ENCODE measurements at places on chromosomes 13 and 19. TPM values are rescaled to one million over a fixed set of nuclear protein-coding genes. Genes with fewer than 3 reads are reported as not detected.

The FBXO27 gene
- total RNA-seq = 0.49 TPM

The LILRA2 gene
- total RNA-seq = not detected

- no peak overlapping the region for H3K27ac ChIP-seq
- no peak overlapping the region for H3K4me3 ChIP-seq
- DNase-seq = no peak
Observed at GRCh38 chr19:39362682-39363657, 20.7 kb downstream of the SAMD4B start.

The KIRREL2 gene
- 2.2 TPM for total RNA-seq

The CNFN gene
- total RNA-seq = 0.35 TPM

The CCDC8 gene
- not detected for total RNA-seq

- no peaks in the 10 kb centered on the region for H3K27me3 ChIP-seq
- DNase-seq = no peak
- H3K27ac ChIP-seq = no peak overlapping the region
- H3K4me1 ChIP-seq = no peaks in the 10 kb centered on the region
- H3K36me3 ChIP-seq = peaks cover 13% of the 10 kb centered on the region
Observed at GRCh38 chr19:58582985-58583384, 9.8 kb upstream of the MZF1 start.

- no peaks in the 10 kb centered on the region for H3K27me3 ChIP-seq
- DNase-seq = peak; percentile 9
- peaks cover 39% of the 10 kb centered on the region for H3K4me1 ChIP-seq
- no peak overlapping the region for H3K4me3 ChIP-seq
- H3K27ac ChIP-seq = no peak overlapping the region
Observed at GRCh38 chr13:73767747-73768315, 366.4 kb downstream of the KLF12 start.

GRCh38 chr19:6773323-6773931 lies 919 bp downstream of the VAV1 start:
- no peak overlapping the region for H3K27ac ChIP-seq
- no peaks in the 10 kb centered on the region for H3K27me3 ChIP-seq
- no peaks in the 10 kb centered on the region for H3K4me1 ChIP-seq
- no peak overlapping the region for H3K4me3 ChIP-seq
- no peaks in the 10 kb centered on the region for H3K36me3 ChIP-seq
- no peak for DNase-seq

DNA sequence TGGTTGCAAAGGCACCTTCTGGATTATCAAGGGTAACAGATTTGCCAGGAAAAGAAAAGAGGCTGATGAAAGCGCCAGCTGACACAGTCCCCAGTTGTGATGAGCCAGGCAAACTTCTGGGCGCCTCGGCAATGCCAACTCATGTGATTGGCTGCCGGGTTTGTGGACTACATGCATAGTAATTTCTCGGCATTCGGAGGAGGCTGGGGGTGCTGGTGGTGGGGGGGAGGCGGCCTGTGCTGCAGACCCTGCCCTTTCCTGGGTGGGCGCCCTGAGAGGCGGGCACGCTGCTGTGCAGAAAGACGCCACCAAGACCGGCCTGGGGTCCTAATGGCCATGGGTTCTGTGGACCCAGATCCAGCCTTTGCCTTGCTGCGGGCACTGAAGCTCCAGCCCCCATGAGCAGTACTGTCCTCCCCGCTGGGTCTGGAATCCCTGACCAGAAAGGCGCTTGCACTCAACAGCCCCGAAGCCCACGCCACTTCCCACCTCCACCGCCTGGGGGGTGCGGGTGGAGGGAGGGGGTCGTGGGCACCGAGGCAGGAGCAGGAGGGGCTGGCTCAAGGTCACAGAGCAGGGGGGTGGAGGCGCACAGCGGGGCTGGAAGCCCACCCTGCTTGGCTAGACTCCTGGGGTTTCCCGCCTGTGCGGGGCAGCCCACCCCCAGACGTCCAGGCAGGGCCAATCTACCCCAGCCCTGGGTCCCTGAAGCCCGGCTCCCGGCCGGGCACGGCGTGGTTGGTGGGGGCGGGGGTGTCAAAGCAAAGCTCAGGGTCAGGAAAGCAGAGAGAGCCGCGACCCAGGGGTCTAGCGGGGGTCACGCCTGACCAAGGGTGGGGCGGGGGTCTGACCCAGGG lies 1.0 kb downstream of the DIRAS1 start:
- H3K27me3 ChIP-seq = peaks cover 53% of the 10 kb centered on the region
- no peak overlapping the region for H3K27ac ChIP-seq
- H3K36me3 ChIP-seq = no peaks in the 10 kb centered on the region

- no peaks in the 10 kb centered on the region for H3K36me3 ChIP-seq
- H3K27ac ChIP-seq = no peak overlapping the region
- H3K27me3 ChIP-seq = no peaks in the 10 kb centered on the region
- no peak overlapping the region for H3K4me3 ChIP-seq
- DNase-seq = no peak
Observed at GRCh38 chr13:71417205-71417604, 449.8 kb downstream of the DACH1 start.

GRCh38 chr13:98986226-98986846 lies 8.5 kb upstream of the DOCK9 start:
- H3K27me3 ChIP-seq = no peaks in the 10 kb centered on the region
- no peak overlapping the region for H3K4me3 ChIP-seq
- peaks cover 35% of the 10 kb centered on the region for H3K4me1 ChIP-seq
- DNase-seq = peak; percentile 55
- H3K27ac ChIP-seq = no peak overlapping the region
- H3K36me3 ChIP-seq = no peaks in the 10 kb centered on the region

GRCh38 chr19:45693106-45693788 lies 781 bp downstream of the QPCTL start:
- H3K4me3 ChIP-seq = peak overlapping the region; percentile 92
- peak overlapping the region; percentile 90 for H3K27ac ChIP-seq
- H3K27me3 ChIP-seq = no peaks in the 10 kb centered on the region
- DNase-seq = peak; percentile 64
- peaks cover 17% of the 10 kb centered on the region for H3K4me1 ChIP-seq

The ERICH6B gene
- not detected for total RNA-seq
